ENCODE measurements at places on chromosomes 2 and 18.

DNA sequence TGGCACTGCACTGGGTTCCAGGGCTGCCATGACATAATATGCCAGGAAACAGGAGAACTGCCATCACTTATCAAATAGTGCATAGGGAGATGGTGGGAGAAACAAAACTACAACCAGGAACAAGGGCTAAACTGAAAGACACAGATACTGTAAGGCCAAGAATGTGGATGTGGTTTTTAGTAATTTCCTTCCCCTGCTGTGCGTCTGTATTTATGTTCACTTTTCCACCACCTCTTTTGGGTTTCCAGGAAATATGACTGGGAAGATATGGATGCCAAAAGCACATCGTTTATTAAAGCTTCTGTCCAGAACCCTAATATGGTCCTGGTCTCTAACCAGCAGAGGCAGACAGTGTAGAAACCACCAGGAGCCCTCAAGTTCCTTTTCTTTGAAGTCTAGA lies 759.7 kb upstream of the FANCL start:
- DNase-seq, result no peak

GRCh38 chr2:105627534-105627933 lies 117.2 kb upstream of the NCK2 start:
- no peak for DNase-seq

GRCh38 chr2:241139531-241140444 lies 9.5 kb downstream of the PASK start:
- DNase-seq, result no peak

- DNase-seq, result no peak
Observed at GRCh38 chr18:26940744-26941398, 75.4 kb upstream of the AQP4 start.

- DNase-seq, result no peak
Observed at GRCh38 chr2:232473467-232473890, 14.2 kb downstream of the ECEL1 start.

GRCh38 chr18:13317801-13318200 lies 99.2 kb downstream of the LDLRAD4 start:
- DNase-seq, result no peak
